ENCODE measurements at places on chromosomes 11 and 22. TPM values are rescaled to one million over a fixed set of nuclear protein-coding genes. Genes with fewer than 3 reads are reported as not detected.

DNA sequence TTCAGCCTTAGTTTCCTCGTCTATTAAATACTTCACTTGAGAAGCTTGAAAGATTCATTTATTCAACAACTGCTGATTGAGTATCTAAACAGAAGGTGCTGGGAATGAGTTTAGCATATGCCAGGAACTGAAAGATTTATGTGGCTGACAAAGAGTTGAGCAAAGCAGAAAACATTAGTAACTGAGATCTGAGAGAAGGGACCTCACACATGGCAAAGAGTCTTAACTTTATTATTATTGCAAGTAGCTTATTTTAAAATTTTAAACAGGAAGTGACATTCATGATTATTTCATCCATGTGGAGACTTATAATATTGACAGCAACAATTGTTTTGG is 133.6 kb downstream of the CASP12 start:
- no peak for DNase-seq

- DNase-seq, result peak; percentile 51
Observed at GRCh38 chr22:36356708-36357624, 30.8 kb downstream of the MYH9 start.

GRCh38 chr11:12840871-12841660 is 166.8 kb downstream of the TEAD1 start:
- peak; percentile 50 for DNase-seq

GRCh38 chr11:111357150-111358037 is 21.7 kb downstream of the POU2AF1 start:
- no peak for DNase-seq

- DNase-seq, result no peak
Observed at GRCh38 chr11:116285026-116285425, 487.8 kb downstream of the BUD13 start.

- peak; percentile 20 for DNase-seq
Observed at GRCh38 chr11:69122326-69122629, 33.5 kb upstream of the SMIM38 start.

DNA sequence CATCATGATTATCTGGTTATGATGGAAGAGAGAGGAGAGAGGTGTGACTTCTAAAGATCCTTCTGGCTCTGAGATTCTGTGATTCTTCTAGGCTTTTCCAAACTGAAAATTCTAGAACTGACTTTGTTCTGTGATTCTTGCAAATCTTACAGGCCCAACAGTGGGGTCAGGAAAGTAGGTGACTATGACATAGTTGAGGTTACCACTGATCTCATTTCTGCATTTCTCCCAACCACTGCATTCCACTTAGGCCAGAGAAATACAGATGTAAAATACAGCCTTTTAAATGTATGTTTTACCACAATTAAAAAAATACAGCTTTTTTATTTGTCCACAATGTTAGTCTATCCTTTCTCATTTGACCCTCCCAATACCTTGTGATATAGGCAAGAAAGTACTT is 83.7 kb downstream of the STIM1 start:
- no peak for DNase-seq

DNA sequence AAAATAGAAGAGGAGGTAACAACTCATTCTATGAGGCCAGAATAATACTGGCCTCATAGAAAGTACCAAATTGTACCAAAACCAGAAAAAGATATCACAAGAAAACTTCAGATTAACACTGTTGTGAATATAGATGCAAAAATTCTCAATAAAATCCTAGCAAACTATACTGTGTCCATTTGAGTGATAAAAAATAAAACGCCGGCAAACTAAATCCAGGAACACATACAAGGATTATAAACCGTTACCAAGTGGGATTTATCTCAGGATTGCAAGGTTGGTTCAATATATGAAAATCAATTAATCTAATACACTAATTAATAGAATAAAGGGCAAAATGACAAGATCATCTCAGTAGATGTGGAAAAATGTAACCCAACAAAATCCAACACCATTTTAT is 23.6 kb upstream of the FBXO3 start:
- DNase-seq, result no peak

DNA sequence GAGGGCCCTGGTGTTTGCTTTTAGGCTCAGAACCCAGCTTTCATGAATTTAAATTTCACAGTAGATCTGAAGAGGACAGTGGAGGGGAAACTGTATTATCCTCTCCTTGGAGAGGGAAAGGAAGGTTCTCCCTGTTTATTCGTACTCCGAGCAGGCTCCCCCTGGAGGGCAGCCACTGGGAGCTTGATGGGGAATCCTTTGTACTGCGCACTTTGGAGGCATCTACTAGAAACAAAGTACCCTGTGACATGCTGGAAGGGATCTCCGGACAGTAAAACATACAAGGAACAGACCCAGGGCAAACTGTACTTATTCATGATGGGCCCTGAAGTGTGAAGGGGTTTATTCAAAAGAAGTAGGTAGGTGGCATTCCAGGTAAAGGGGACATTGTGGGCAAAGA is 27.2 kb downstream of the NAV2 start:
- DNase-seq, result no peak

- no peak for DNase-seq
Observed at GRCh38 chr22:42336527-42337227, 66.2 kb upstream of the TCF20 start.

DNA sequence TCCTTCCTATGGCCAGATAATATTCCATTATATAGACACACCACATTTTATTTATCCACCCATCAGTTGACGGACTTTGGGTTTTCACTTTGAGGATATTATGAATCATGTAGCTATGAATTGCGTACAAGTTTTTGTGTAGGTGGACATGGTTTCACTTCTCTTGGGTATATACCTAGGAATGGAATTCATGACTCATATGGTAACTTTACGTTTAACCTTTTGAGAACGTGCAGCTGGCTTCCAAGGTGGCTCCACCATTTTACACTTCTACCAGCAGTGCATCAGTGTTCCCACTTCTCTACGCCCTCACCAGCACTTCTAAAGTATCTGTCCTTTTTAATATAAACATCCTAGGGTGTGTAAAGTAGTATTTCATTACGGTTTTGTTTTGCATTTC is 112.0 kb downstream of the PLEKHA7 start:
- peak; percentile 99 for DNase-seq

- no peak for DNase-seq
Observed at GRCh38 chr11:63872800-63873197, 33.9 kb downstream of the MARK2 start.

GRCh38 chr22:45642986-45643385 is 28.6 kb upstream of the ATXN10 start:
- DNase-seq, result no peak

- DNase-seq, result peak; percentile 21
Observed at GRCh38 chr11:110176366-110177085, 83.3 kb downstream of the ZC3H12C start.

DNA sequence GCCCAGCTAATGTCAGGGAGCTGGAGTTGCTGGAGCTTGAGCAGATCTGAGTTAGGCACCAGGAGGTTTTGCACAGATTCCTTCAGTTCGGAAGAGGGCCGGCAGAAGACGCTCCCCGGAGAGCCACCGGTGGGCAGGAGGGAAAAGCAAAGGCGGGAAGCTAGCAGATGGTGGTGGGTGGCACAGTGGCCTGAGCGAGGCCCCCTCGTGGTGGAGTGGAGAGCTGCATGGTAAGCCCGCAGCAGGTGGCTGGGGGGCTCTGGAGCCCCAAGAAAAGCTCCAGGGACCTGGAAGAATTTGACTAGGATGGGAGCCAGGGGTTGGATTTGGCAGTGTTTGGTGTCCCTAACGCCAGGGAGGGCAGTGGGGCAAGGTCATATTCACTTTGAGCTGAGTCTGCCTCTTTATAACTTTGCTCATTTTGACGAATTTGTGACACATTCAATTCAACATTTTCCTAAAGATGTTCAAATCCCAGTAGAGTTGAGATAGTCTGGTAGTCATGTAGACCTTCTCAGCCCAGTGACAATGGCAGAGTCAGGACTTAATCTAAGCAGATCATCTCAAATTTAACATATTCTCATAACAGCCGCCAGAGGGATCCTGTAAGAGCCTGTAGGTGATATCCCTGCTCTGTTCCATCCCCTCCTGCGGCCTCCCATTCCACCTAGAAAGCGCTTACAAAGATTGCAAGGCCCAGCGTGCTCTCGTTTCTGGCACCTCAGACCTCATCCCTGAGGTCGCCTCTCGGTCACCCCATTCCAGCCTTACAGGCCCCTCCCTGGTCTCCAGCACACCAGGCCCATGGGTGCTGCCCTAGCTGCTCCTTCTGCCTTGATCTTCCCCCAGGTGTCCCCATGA is 57.9 kb downstream of the TRIM29 start:
- no peak for DNase-seq

SLC25A18 gene
- total RNA-seq, result not detected

SERHL2 gene
- 0.79 TPM for total RNA-seq

NAALAD2 gene
- total RNA-seq, result not detected

PLAAT5 gene
- not detected for total RNA-seq

APOA4 gene
- not detected for total RNA-seq

MDK gene
- 10.2 TPM for total RNA-seq

GALNT18 gene
- 21.4 TPM for total RNA-seq

MMP10 gene
- total RNA-seq, result 4.2 TPM

Measured in bronchial epithelial cell (primary cell).